ENCODE measurements at places on chromosomes 11 and 22.

- H3K4me1 ChIP-seq, result peaks cover 26% of the 10 kb centered on the region
- H3K27ac ChIP-seq, result peak overlapping the region; percentile 25
These were observed 73.2 kb upstream of the BLID start for GRCh38 chr11:122189229-122189628.

DNA sequence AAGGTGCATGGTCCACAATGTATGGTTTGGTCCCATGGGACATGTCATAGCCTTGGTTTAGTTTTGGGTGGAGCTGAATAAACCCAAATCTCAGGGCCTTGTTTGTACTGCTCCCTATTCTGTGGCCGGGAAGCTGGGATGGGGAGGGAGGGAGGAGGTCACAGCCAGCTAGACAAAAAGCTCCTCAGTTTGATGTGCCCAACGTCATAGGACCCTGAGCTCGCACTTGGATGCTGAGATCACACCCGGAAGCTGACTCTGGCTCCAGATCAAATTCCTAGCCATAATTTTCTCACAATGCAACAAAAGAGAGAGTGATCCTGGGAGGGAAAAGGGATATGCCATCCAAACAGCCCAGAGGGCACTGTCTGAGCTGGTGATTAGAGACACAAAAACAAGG lies 1.5 kb downstream of the HSPB2 start:
- H3K36me3 ChIP-seq, result no peaks in the 10 kb centered on the region
- H3K4me3 ChIP-seq, result peak overlapping the region; percentile 47
- H3K27ac ChIP-seq, result peak overlapping the region; percentile 94
- peaks cover 16% of the 10 kb centered on the region for H3K27me3 ChIP-seq

- no peak overlapping the region for H3K4me3 ChIP-seq
- H3K27ac ChIP-seq, result no peak overlapping the region
- no peaks in the 10 kb centered on the region for H3K36me3 ChIP-seq
- peaks cover 35% of the 10 kb centered on the region for H3K4me1 ChIP-seq
These were observed 148.4 kb downstream of the CACNA1I start for GRCh38 chr22:39718921-39719475.

GRCh38 chr22:29146771-29147170 lies 58.9 kb upstream of the EMID1 start:
- H3K27ac ChIP-seq, result no peak overlapping the region
- peaks cover 8% of the 10 kb centered on the region for H3K4me1 ChIP-seq
- no peaks in the 10 kb centered on the region for H3K27me3 ChIP-seq

GRCh38 chr11:118606157-118606843 lies 1.1 kb upstream of the PHLDB1 start:
- peak overlapping the region; percentile 28 for H3K27ac ChIP-seq
- peaks cover 8% of the 10 kb centered on the region for H3K36me3 ChIP-seq
- H3K4me1 ChIP-seq, result peaks cover 73% of the 10 kb centered on the region
- no peaks in the 10 kb centered on the region for H3K27me3 ChIP-seq

GRCh38 chr11:79244798-79245197 lies 196.0 kb downstream of the TENM4 start:
- no peaks in the 10 kb centered on the region for H3K36me3 ChIP-seq
- no peaks in the 10 kb centered on the region for H3K27me3 ChIP-seq
- no peak for DNase-seq
- H3K27ac ChIP-seq, result peak overlapping the region; percentile 45

All from esophagus squamous epithelium (tissue), 5 donors.